Right renal pelvis (tissue), 4 donors: ENCODE measurements at places on chromosomes 4 and X. TPM values are rescaled to one million over a fixed set of nuclear protein-coding genes. Genes with fewer than 3 reads are reported as not detected.

CXCL10 gene
- 8.5 TPM for polyA plus RNA-seq

DCHS2 gene
- polyA plus RNA-seq: 8.1 TPM

EDNRA gene
- polyA plus RNA-seq: 72.9 TPM

CSAG3 gene
- not detected for polyA plus RNA-seq

SOX3 gene
- not detected for polyA plus RNA-seq

GABRG1 gene
- polyA plus RNA-seq: 0.46 TPM

F9 gene
- polyA plus RNA-seq: not detected

NAP1L3 gene
- polyA plus RNA-seq: 15.6 TPM

HTR2C gene
- polyA plus RNA-seq: 0.32 TPM

TEX13C gene
- not detected for polyA plus RNA-seq

TMEM131L gene
- polyA plus RNA-seq: 27.0 TPM

H2AZ1 gene
- 398 TPM for polyA plus RNA-seq

ADH1C gene
- polyA plus RNA-seq: 153 TPM

ARL9 gene
- polyA plus RNA-seq: 1.6 TPM

ADH4 gene
- polyA plus RNA-seq: 0.24 TPM

NUDT10 gene
- polyA plus RNA-seq: 11.7 TPM

PALLD gene
- polyA plus RNA-seq: 246 TPM

MAGEC1 gene
- not detected for polyA plus RNA-seq

TMEM144 gene
- 8.9 TPM for polyA plus RNA-seq

BEND4 gene
- 0.97 TPM for polyA plus RNA-seq

FAM114A1 gene
- 27.7 TPM for polyA plus RNA-seq

GAGE12F gene
- not detected for polyA plus RNA-seq

MSANTD1 gene
- polyA plus RNA-seq: 0.36 TPM

EXOC1L gene
- polyA plus RNA-seq: not detected

PLK4 gene
- polyA plus RNA-seq: 23.0 TPM

RAB33B gene
- polyA plus RNA-seq: 13.7 TPM

ABCG2 gene
- 6.7 TPM for polyA plus RNA-seq

GLRA2 gene
- polyA plus RNA-seq: 0.19 TPM

DGKK gene
- polyA plus RNA-seq: 10.5 TPM

PCDH7 gene
- polyA plus RNA-seq: 20.1 TPM

PLXNB3 gene
- 0.82 TPM for polyA plus RNA-seq

JAKMIP1 gene
- not detected for polyA plus RNA-seq

HMX1 gene
- not detected for polyA plus RNA-seq

HEPH gene
- polyA plus RNA-seq: 47.6 TPM

XK gene
- polyA plus RNA-seq: 1.2 TPM

CORIN gene
- polyA plus RNA-seq: 5.8 TPM

LDOC1 gene
- polyA plus RNA-seq: 81.5 TPM

SORBS2 gene
- polyA plus RNA-seq: 74.3 TPM
